T-helper 17 cell (primary cell): ENCODE measurements at places on chromosomes 1 and 21.

GRCh38 chr1:45011837-45012638 is at the start of gene UROD:
Gene UROD, plus strand, starts transcription at chr1:45012254. Its CDS starts 12 bp downstream, at chr1:45012266.
- DNase-seq: peak; percentile 78

DNA sequence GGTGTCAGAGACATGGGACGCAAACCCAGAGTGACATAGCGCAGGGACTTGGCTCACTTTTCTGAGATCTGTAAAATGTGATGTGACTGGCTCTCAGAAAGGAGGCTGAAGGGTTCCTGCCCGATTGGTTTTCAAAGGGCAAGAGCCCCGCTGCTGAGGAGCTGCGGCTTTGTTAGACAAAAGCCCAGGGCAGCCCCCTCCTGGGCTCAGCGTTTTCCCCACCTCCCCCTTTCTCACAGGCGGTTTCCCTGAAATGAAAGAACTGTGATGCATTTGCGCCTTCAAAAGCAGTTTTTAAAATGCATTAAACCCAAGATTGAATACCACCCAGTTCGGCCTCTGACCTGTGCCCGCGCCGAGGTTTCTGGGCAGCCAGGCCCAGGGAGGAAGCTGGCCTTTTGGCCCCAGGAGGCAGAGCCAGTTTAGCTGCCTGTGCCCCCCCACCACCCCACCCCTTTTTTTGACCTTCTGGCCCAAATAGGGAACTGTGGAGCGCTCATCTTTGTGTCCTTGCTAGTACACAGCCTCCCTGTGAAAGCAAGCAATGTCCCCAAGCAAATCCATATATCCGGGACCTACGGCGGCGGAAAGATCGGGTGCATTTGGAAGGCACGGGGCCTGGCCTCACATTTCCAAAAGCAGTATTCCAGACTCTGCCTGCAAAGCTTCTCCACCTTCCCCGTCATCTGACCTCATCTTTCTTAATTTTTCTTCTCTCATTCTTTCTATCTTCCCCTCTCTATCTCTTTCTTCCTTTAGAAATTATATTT is 28.6 kb downstream of the CD247 start:
- DNase-seq: peak; percentile 40

DNA sequence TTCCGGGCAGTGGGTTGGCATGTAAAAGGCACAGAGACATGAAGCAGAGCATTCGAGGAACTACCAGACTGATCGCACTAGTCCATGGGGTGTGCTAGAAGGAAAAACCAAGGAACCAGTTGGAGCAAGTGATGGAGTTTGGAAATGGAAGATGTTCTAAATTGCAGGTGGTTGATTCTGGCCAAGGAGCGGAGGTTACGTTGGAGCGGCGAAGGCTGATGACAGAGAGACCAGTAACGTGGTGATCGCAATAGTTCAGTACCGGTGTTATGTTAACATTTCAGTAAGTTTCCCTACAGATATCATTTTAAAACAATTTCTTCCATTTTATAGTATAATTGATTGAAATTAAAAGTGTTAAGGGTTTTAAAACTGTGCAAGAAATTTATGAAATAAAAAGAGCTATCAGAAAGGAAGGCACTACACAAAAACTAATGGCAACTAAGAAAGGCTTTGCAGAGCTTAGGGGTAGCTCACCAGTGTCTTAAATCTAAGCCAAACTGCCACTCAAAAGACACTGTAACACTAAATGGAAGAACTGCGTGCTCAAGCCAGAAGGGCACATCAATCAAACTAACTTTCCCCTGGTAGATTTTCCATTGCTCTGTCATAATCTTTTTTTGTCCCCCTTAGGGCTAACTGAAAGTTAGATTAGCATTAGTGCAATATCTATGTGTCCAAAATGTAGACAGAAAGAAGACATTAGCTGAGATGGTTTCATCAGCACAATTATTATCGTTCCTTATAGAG is 11.3 kb upstream of the HEATR1 start:
- DNase-seq: no peak

DNA sequence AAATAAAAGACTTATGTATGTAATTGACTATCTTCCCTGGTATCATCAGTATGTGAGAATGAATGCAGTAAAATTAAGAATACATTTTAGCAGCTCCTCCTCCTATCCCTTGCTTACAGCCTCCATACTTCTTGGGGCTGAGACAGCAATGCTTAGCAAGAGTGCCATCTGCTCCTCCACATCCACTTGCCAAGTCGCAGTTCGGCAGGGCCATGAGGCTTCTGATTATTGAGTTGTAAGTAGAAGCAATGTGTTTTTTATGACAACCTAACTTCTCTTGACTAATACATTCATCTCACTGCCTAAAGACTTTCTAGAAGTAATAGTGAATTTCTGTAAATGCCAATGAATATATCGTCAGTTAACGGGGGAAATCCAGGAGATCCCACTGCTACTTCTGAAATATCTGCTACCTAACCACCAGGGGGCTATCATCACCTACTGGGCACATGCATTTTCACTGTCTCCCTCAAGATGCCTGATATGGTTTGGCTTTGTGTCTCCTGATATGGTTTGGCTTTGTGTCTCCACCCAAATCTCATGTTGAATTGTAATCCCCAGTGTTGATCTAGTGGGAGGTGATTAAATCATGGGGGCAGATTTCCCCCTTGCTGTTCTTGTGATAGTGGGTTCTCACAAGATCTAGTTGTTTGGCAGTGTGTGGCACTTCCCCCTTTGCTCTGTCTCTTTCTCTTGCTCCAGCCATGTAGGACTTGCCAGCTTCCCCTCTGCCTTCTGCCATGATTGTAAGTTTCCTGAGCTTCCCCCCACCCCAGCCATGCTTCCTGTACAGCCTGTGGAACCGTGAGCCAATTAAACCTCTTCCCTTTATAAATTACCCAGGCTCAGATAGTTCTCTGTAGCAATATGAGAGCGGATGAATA is 59.6 kb downstream of the EXTL2 start:
- DNase-seq: no peak

DNA sequence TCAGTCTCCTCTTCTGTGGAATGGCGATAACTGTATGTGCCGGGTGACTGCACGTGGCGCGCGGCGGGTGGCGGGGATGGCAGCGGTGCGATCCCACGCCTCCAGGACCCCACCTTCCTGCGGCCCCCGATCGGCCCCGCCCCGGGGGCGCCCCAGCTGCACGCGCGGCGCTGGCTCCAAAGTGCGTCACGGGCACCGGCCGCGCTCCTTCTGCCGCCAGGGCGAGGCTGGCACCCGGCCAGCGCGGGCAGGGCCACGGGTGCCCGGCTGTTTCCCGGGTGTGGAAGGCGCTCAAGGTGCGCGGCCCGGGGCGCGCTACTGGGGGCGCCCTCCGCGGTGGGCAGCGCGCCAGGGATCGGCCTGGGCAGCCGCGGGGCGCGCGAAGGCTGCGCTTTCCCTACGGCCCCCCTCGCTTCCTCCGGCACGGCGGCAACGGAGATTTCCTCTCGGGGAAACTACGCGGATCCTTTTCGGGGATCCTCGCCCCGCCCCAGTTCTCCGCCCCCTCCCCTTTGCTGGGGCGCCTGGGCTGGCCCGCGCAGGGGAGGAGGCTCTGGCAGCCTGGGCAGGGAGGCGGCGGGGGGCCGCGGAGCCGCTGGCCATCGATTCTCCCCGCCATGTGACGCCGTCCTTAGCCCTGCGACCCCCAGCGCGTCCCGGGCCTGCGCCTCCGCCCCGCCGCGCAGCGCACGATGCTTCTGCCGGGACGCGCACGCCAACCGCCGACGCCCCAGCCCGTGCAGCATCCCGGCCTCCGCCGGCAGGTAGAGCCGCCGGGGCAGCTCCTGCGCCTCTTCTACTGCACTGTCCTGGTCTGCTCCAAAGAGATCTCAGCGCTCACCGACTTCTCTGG is at the start of gene EVA1C:
Gene EVA1C, plus strand, starts transcription at position 545 of the 853 bp plus-strand sequence. Its CDS starts 148 bp downstream, at position 693.
- DNase-seq: peak; percentile 77

- DNase-seq: peak; percentile 64
These were observed 38.2 kb upstream of the WASF2 start for GRCh38 chr1:27527890-27528817.

DNA sequence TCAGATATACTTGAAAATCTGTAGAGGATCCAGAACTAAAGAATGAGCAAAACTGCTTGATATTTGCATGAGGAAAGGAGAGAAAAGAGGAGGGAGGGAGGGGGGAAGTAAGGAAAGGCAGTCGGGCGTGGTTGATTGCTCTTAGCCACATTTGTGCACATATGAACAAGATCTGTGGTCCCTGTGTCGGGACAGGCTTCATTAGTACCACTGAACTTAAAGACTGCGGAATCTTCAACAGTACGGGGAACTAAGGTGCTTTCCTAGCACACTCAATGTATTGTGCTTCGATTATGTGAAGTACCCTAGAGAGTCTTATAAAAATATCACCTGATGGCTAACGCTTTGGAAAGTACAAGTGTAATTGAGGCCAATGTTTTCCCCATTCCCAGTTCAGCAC is 59.9 kb downstream of the ZBTB18 start:
- no peak for DNase-seq

DNA sequence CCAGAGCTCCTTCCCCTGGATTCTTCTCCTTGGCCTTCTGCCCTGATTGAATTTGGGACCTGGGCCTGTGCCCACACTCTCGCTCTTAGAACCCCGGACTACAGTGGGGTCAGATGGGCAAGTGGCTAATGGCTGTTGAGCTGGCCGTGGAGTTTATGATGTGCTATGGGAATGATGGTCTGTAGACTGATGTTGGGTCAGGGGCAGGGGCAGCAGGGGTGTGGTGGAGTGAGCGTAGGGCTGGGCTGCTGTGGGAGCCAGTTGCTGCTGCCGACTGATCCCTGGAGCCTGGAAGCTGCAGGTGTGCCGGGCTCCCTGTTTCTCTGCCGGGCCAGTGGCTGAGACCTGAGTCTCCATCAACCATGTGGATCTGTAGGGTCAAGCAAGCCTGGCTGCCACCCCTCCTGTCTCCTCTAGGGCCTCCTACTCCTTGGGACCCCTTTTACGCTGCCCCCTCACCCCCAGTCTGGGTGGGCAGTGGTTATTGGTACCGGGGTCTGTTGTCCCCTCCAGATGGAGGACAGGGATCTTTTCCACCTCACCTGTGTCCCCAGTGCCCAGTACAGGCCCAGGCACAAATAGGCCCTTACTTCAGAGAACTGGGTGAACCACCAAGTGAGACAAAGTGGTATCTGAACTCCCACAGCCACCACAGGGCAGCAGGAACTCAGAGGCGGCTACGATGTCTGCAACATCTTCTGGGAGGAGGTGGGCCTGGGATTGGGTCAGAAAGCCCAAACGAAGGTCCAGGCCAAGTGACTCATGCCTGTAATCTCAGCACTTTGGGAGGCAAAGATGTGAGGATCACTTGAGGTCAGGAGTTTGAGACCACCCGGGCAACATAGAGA is 5.1 kb downstream of the PODN start:
- no peak for DNase-seq

DNA sequence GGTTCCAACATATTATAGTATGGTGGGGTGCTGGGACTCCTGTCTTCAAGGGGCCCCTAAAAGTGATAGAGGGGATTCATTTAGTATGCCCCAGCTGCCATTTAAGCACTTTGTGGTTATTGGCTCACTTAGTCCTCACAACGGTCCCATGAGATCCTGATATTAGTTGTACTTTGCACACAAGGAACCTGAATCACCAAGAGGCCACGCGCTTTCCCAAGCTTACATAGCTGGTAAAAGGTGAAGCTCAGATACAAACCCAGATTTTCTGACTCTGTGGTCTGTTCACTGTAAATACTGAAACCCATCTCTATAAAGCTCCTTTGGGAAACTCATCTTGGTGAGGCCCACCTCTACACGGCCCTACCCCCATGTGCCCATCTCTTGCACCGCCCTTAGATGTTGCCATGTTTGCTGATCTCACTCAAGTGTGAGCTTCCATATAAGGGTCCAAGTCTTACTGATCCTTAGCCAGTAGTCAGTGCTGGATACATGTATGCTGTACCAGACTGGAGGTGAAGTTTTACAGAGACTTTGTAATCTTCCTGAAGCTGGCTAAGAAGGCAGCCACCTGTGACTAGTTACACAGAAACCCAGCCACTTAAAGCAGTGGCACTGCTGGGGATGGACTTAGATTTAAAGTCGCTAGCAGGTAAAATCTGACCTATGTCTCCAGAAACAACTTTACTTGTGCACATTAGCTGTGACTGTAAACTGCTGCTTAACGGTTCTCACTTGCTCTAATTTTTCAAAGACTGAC is 124.4 kb upstream of the HOOK1 start:
- DNase-seq: no peak

GRCh38 chr21:31262728-31263127 is 81.3 kb downstream of the TIAM1 start:
- no peak for DNase-seq

- DNase-seq: no peak
These were observed 5.5 kb downstream of the SLFNL1 start for GRCh38 chr1:41015897-41016470.

- no peak for DNase-seq
These were observed 49.4 kb downstream of the SYDE2 start for GRCh38 chr1:85151446-85151845.

DNA sequence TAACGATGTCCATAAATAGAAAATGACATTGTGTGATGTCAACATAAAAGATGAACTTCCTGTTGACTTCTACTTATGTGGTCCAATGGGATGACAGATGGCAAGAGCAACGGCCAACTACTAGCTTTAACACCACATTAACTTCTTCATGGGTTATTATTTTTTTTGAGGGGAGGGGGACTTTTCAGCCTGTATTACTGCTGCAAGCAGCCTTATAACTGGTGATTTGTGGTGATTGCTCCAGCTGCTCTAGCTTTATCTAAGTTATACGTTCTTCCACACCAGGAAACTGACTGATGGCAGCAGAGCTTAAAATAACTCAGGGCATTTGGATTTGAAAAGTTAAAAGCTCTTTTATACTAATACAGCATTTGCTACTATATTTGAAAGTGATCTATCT is 228.8 kb upstream of the B3GALT2 start:
- DNase-seq: no peak

DNA sequence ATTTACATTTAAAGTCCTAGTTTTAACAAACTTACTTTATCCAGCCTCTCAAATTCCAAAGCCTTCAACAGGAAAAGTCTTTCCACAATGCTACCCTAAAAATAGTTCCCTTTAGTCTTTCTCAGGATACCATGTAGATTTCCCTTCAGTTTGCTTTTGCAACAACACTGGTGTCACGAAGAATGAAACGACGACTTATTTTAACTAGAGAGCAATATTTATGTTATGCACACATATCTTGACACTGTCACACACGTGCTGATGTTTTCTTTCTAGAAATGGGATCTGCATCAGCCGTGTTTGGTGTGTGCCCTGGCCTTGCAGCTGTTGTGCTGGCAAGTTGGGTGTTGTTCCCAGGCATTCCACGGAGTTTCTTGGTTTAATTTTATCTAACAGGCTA is 75.5 kb downstream of the SIPA1L2 start:
- no peak for DNase-seq

DNA sequence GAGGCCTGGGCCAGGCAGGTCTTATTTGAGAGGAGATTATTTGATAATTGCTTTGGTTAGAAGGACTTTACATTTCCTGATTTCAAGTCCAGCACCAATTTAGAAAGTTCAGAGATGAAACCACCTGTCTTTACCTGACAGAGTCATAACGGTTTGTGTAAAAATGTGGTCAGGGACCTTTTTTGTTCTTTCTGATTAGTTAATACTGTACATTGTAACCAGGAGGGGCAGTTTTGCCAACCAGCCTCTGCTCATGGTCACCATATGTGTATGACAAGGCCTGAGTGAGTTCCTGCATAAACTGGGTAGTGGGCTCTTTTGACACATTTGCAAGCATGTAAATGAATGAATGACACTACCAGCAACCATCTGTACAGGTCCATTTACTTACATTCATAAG is 55.8 kb downstream of the VANGL1 start:
- DNase-seq: no peak
